ENCODE measurements at places on chromosomes 2 and 18. TPM values are rescaled to one million over a fixed set of nuclear protein-coding genes. Genes with fewer than 3 reads are reported as not detected.

The LAMA1 gene
- total RNA-seq: 0.05 TPM

The TYMS gene
- total RNA-seq: 245 TPM

The TTN gene
- total RNA-seq: 0.05 TPM

The ERMN gene
- not detected for total RNA-seq

DNA sequence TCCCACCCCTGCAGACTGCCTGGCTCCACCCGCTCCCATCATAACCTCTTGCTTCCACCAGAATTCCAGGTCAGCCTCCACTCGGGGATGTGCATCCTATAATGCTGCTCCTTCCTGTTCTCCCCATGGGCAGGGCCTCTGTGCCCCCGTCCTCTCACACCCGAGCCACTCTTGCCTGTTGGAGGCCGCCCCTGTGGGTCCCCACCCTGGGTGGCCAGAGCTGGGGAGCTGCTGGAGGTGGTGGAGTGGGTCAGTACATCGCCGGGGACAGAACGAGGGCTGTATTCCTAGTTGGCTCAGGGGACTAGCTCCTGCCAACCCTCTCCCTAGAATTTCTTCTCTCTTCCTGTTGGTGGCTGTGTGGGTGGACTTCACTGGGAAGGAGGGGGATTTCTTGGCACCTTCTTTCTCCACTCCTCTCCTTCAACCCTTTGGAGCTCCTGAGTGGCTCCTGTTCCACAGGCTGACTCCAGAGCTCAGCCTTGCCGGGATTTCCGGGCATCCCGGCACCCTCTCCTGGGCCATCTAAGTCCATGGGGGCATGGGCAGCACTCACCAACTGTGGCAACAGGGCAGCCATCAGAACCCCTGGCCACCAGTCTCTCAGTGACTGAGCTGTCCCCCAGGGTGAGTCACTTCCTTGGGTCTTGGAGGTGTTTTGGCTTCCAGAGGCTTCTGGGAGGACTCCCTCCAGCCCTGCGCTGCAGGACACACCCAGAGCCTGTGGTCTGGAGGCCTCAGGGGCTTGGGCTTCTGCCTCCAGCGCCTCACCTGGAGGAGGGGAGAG is 88.2 kb upstream of the MCFD2 start:
- no peaks in the 10 kb centered on the region for H3K36me3 ChIP-seq
- peak overlapping the region; percentile 34 for H3K4me3 ChIP-seq
- peak overlapping the region; percentile 28 for H3K27ac ChIP-seq
- peaks cover 23% of the 10 kb centered on the region for H3K4me1 ChIP-seq

DNA sequence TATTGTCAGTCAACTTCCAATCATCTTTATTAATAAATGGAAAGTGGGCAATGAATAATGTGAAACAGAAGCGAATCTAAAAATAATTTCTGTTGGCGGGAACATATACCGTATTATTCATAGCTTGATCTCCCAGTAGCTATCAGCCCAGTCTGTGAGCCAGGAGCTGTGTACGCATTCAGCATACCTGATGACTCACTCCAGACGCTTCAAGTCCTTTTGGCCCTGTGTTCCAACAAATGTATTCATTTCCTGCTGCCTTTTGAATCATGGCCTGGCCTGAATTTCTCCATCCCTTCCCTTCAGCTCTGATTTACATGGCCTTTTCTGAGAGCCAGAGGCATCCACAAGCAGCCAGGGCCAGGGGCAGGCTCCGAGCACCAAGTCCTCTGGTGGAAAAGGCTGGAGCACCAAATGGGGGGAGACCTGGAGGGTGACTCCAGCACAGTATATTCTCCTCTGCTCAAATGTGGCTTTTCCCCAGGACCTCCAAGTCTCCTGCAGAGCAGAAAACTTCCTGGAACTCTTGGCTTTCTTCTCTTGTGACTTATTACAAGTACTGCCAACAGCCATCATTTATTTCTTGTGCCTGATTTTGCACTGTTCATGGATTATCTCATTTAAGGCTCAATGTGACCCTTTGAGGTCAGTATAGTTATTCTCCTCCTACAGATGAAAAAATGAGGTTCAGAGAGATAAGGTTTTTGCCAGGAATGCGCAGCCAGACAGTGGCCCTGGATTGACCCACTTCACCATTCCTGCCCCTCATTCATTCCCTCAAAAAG is 108.7 kb downstream of the EN1 start:
- peak; percentile 71 for DNase-seq
- no peaks in the 10 kb centered on the region for H3K36me3 ChIP-seq
- no peaks in the 10 kb centered on the region for H3K27me3 ChIP-seq
- no peak overlapping the region for H3K4me3 ChIP-seq
- H3K4me1 ChIP-seq: peaks cover 16% of the 10 kb centered on the region

DNA sequence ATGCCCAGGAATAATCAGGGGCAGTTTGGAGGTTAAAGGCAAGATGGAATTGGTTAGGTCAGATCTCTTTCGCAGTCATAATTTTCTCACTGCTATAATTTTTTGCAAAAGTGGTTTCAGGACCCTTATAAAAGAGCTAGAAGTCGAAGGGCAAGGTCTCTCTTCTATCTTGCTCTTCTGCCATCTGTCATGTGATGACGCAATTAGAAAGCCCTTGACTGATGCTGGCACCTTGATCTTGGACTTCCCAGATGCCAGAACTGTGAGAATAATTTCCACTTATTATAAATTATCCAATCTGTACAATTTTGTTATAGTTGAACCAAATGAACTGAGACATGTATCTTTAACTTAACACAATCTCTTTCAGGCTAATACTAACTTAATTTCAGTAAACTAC is 6.3 kb upstream of the RALBP1 start:
- H3K4me1 ChIP-seq: peaks cover 1% of the 10 kb centered on the region
- no peaks in the 10 kb centered on the region for H3K36me3 ChIP-seq
- H3K4me3 ChIP-seq: no peak overlapping the region
- no peaks in the 10 kb centered on the region for H3K27me3 ChIP-seq
- no peak overlapping the region for H3K27ac ChIP-seq

- no peak for DNase-seq
- no peak overlapping the region for H3K27ac ChIP-seq
- no peaks in the 10 kb centered on the region for H3K36me3 ChIP-seq
- H3K4me3 ChIP-seq: no peak overlapping the region
Measured at GRCh38 chr2:167190053-167190452, 301.8 kb downstream of the XIRP2 start.

DNA sequence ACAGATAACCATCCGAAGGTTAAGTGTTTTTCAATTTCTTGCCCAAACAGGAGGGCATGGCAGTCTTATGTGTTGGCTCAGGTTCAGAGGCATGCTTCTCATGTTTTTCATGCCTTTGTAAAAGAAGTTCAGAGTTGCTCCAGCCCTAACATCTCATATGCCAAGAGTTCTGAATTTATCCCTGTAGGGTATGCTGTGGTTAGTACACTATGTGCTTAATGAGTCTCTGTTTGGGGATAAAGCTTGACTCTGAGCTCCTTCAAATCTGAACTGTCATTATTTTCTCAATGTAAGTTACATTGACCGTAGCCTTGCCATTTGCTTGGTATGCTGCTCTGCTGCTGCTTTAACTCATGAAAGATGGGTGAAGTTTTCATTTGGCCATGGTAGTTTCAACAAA is 67.9 kb upstream of the PNPT1 start:
- no peaks in the 10 kb centered on the region for H3K36me3 ChIP-seq
- H3K4me3 ChIP-seq: no peak overlapping the region
- H3K27me3 ChIP-seq: no peaks in the 10 kb centered on the region
- H3K4me1 ChIP-seq: no peaks in the 10 kb centered on the region

GRCh38 chr2:39153312-39153711 is 32.5 kb upstream of the SOS1 start:
- H3K4me1 ChIP-seq: no peaks in the 10 kb centered on the region
- no peak for DNase-seq
- no peaks in the 10 kb centered on the region for H3K36me3 ChIP-seq
- H3K4me3 ChIP-seq: no peak overlapping the region
